ENCODE measurements at places on chromosomes 1 and 21.
A peak's percentile ranks its signal among the peaks of the same experiment; 100 is the strongest.

- DNase-seq: no peak
Observed at GRCh38 chr21:37912616-37913015, 3.6 kb downstream of the KCNJ6 start.

DNA sequence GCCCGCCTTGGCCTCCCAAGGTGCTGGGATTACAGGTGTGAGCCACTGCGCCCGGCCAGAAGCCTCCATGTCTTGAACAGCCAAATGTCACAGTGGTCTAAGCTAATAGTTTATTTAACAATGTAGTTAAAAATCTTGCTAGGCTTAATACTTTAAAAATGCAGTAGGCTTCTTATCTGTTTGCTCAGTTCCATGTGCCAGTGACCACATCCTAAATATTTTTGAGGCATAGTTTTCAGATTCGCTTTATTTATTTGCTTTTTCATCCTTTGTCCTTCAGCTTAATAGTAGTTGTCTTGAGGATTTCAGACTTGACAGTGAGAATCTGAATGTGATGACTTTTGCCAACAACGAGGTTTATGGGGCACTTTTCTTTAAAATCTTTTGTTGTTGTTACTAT, 59.9 kb upstream of the PRRX1 start:
- no peak for DNase-seq

DNA sequence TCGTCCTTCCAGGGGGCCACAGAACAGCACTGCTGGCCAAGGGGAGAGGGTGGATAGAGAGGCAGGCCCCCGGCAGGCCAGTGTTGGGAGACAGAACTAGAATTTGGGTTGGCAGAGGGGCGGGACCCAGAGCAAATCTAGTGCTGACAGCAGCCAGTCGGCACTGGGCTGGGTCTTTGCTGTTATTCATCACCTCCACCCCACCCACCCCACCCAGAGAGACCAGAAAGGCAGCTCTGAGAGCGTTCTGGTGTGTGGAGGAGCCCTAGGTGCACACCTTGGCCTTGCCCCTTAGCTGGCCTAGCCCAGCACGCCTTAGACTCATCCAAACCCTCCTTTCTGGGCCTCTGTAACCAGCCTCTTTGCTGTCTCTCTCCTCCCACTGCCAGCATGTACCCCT, 6.4 kb upstream of the PKP1 start:
- DNase-seq: no peak

- no peak for DNase-seq
Observed at GRCh38 chr1:112713466-112714312, 1.4 kb downstream of the PPM1J start.

DNA sequence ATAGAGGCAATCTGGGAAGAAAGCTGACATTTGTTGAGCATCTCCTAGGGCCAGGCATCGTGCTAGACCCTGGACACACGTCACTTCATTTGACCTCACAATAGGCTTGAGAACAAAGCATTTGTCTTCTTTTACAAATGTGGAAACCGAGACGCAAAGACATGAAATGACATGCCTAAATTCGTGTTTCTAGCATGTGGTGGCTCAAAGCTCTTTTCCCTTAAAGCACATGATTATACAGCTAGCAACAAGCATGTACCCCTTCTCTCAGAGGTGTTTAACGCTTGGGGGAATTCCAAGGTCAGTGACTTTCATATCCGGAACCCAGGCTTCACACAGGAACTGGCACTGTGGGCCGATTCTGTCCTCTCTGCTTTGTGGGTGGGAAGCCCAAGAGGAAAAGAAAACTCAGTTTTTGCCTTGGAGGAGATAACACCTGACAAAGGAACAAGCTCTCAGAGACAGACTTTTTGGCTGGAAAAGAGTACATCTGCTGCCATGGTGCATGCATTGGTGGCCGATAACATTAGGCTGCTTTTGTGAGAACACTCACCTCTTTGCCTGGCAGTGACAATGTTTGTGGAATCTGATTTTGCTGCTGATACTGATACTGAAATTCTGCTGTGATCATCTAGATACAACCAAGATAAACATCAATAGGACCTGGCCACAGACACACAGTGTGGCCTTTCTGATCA, 15.4 kb upstream of the CD2 start:
- DNase-seq: no peak

DNA sequence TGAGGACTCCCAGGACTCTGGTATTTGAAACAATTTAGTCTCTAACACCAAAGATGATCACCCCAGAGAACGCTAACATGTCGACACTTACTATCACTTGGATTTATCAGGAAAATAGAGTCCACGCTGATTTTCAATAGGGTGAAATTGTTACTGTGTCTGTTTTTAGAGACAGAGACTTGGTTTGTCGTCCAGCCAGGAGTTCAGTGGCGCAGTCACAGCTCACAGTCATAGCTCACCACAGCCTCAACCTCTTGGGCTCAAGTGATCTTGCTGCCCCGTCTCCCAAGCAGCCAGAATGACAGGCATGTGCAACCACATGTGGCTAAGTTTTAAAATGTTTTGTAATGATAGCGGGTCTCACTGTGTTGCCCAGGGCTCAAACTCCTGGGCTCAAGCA, 5.3 kb downstream of the SSU72 start:
- no peak for DNase-seq

DNA sequence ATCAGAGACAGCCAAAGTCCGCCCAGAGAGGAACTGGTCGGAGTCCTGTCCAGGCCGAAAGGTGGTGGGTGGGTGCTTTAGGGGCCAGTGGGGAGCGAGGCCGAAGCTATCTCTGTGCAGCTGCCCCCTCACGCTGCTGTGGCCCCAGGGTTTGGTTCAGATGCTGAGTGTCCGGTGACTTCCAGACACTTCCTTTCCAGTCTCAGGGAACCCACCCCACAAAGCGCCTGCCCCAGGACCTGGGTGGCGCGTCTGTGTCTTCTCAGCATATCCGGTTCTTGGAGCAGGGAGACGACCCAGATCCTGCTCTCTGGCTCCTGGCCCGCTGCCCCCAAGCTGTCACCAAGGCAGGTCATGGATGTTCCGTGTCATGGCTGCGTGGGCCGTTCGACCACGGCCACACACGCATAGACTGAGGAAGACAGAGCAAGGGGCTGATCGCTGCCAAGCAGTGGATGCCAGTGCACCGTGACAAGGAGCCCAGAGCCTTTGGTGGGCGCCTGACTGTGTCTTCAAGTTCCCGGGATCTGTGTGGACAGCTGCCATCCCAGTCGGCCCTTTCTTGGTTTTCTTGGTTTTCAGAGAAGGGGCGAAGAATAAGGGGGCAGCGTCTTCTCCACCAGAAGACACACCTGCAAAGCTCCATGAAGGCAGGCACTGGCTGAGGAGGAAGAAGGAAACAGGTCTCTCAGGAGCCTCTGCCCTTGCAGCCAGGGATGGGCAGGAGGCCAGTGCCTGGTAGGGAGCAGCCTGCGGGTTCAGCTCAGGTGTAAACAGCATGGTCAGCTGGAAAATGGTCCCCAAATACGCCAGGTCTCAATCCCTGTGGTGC, 22.9 kb upstream of the COL18A1 start:
- DNase-seq: no peak

- DNase-seq: no peak
Observed at GRCh38 chr21:25330266-25330665, 277.0 kb downstream of the MRPL39 start.

- DNase-seq: no peak
Observed at GRCh38 chr1:159081626-159082025, 5.1 kb upstream of the AIM2 start.

- DNase-seq: peak; percentile 57
Observed at GRCh38 chr1:15965228-15965767, 10.6 kb downstream of the ZBTB17 start.

DNA sequence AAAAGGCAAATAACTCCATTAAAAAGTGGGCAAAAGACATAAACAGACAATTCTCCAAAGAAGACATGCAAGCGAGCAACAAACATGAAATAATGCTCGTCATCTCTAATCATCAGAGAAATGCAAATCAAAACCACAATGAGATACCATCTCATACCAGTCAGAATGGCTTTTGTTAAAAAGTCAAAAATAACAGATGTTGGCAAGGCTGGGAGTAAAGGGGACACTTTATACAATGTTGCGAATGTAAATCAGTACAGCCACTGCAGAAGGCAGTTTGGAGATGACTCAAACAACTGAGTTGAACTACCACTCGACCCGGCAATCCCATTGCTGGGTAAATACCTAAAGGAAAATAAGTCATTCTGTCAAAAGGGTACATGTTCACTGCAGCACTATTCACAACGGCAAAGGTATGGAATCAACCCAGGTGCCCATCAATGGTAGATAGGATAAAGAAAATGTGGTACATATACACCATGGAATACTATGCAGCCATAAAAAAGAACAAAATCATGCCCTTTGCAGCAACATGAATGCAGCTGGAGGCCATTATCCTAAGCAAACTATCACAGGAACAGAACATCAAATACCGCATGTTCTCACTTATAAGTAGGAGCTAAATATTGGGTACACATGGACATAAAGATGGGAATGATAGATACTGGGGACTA, 25.9 kb downstream of the TSPAN2 start:
- DNase-seq: no peak

DNA sequence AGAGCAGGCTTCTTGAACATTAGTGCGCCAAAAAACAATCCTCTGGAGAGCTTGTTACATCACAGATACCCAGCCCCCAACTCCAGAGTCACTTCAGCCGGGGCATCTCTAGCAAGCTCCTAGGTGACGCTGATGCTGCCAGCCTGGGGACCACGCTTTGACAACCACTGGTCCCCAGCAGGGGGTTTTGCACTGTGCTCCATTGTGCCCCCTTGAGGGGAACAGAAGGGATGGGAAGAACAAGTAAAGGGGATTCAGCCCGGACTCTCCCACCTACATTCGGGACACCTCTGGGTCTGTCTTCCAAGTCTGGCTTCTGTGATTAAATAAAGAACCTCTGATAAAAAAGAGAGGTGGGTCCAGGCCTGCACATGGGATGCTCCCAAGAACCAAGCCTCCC, 60.4 kb downstream of the ATP5PO start:
- no peak for DNase-seq

GRCh38 chr21:36209626-36210171, 53.1 kb downstream of the DOP1B start:
- DNase-seq: no peak

DNA sequence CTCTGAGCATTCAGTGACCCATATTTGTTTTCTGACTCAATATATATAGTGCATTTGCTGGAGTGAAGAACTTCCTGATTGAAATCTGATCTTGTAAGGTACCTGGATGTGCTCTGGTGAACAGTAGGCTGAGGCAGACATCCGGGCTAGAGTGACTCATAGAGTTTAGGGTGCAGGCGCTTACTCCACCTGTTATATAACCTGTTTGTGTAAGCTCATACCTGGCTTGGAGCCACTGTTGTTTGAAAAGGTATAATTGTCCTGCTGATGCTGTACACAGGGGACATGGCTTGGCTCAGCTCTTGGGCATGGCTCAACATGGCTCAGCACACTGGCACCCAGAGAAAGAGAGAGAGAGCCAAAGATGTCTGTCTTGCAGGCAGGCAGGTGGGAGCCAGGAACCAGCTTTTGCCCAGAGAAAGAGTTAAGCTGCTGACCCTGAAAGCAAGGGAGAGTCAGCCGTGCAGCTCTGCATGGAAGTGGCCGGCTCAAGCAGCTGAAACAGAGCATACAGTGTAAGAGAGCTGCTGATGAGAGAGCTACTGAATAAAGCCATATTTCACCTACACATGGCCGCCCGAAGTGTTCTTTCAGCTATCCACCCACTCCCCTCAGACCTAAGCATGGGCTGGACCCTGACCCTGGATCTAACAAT, 43.2 kb downstream of the GJA5 start:
- no peak for DNase-seq

- no peak for DNase-seq
Observed at GRCh38 chr1:237316352-237316751, 274.4 kb downstream of the RYR2 start.

GRCh38 chr1:206573319-206573718, 38.9 kb downstream of the EIF2D start:
- DNase-seq: no peak

- DNase-seq: no peak
Observed at GRCh38 chr1:214850432-214851050, 232.0 kb upstream of the KCNK2 start.

- no peak for DNase-seq
Observed at GRCh38 chr21:14736672-14737071, 190.6 kb upstream of the SAMSN1 start.

GRCh38 chr1:207088701-207089626, at the start of gene C4BPB:
Gene C4BPB, plus strand, starts transcription at chr1:207088860. Its CDS starts 672 bp downstream, at chr1:207089532.
- no peak for DNase-seq

DNA sequence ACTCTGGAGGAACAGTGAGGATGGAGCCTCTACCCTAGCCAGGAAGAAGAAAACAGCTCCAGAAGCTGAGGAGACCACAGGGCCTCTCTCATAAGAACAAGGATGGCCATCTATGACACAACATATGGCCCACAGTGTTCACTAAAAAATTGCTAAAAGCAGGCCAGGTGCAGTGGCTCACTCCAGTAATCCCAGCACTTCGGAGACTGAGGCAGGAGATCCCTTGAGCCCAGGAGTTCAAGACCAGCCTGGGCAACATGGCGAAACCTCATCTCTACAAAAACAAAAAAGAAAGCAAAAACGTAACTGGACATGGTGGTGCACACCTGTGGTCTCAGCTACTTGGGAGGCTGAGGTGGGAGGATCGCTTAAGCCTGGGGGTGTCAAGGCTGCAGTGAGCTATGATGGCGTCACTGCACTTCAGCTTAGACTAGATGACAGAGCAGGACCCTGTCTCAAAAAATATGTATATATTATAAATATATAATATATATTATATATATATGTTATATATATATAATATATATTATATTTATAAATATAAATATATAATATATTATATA, 103.1 kb downstream of the TOMM20 start:
- DNase-seq: no peak

Data from C1 segment of cervical spinal cord (tissue), 14 donors.